BJ (cell line): ENCODE measurements at places on chromosomes 6 and 20.

- DNase-seq, result peak; percentile 61
Observed at GRCh38 chr20:47682028-47682783, 103.1 kb downstream of the SULF2 start.

DNA sequence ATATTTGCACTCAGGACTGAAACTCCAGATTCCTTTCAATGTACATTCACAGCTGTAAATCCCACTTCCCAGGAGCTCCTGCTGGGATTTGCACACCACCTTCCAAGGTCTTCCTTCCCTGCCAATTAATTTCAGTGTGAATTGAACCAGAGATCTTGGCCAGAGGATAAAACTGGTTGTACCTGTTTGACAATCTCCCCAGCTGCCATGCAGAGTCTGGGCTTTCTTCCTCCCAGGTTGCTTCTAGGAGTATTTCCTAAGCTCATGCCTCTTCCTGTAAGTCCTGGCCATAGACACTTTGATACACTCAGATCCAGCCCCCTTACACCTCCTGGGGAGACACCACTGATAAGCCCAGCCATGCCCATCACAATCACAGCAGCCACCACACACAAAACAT, 15.6 kb downstream of the MAFB start:
- no peak for DNase-seq

DNA sequence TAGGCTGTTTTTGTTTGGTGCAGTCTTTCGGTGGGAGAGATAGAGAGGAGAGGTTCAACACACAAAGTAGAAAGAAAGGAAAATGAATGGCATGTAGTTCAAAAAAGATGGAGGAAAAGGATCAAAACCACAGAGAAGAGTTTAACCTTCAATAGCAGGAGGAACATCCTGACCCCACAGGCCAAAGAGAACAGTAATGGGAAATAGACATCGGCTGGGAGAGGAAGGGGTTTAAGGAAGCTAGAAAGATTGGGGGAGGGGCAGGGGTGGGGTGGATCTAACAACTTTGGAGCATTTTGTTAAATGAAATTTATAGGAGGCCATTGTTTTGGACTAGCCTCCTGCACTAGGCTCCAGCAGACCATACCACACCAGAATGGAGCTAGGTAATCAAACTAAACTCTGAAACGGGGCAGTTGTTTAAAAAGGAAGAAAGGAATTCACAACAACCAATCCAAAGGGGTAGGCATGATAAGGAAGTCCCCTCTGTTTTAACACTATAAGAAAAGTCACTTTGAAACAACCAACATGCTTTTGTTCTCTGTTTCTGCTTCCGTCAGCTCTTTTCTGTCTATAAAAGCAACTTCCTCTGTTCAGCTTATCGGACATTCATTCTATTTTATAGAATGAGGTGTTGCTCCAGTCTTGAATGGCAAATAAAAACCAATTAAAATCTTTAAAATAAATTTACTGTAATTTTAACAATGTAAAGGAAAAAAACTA, 82.6 kb downstream of the EPB41L2 start:
- no peak for DNase-seq

DNA sequence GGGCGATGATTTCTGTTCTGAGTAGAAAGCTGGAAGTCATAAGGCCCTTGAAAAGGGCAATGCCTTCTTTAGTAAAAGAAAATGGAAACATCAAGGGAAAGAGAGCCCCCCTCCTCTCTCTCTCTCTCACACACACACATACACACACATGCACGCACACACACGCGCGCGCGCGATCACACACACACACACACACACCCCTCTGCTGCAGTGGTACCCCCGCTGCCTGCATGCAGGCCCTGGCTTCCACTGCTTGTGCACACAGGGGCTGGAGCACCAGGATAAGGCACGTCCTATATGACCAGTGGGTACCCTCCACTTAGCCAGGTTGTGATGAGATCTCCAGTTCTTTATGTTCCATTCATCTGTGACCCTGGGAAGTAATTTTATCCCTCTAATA, 300.9 kb downstream of the SLC35F1 start:
- no peak for DNase-seq

DNA sequence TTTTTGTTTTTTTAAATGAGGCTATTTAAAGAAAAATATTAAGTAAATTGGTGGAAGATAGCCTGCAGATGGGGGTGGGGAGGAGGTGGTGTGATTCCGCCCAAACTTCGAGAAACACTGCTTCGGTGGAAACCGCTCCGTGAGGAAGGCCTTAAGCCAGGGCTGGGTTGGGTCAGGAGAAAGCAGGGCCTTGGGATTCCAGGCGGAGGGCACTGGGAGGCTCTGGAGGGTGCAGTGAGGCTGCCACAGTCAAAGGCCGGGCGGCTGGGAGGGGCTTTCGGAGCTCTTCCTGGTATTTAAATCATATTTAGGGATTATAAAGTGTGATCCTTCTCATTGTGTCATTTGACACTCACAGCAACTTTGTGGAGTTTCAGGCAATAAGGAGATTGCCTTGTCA, 22.2 kb upstream of the SCRT2 start:
- no peak for DNase-seq

GRCh38 chr6:46325561-46326530, 155.1 kb upstream of the ENPP5 start:
- peak; percentile 53 for DNase-seq

GRCh38 chr6:26360451-26361416, 4.3 kb upstream of the BTN3A2 start:
- DNase-seq, result no peak

- no peak for DNase-seq
Observed at GRCh38 chr6:51094271-51094670, 275.6 kb downstream of the TFAP2B start.

GRCh38 chr6:148370176-148370575, 27.5 kb downstream of the SASH1 start:
- DNase-seq, result no peak

GRCh38 chr6:160249671-160250070, 8.9 kb downstream of the SLC22A2 start:
- no peak for DNase-seq

GRCh38 chr6:35128496-35128895, 12.6 kb downstream of the TCP11 start:
- DNase-seq, result no peak

GRCh38 chr6:38909015-38909730, 139.4 kb upstream of the GLP1R start:
- DNase-seq, result no peak

DNA sequence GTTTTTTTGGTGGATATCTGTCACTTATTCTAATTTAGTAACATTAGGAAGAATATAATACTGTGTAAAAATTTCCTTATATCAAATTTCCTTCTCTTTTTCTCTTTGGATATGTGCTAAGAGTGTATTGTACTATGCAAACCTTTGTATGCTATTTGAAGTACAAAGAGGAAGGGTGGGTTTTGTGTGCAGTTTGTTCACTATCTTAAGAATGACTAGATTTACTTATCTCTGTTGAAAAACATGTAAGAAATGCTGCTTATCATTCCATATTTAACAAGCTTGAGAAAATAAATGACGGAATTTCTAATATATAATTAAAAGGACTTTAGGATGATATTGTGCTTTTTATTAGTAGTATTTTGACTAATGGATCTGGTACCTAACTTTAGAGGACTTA, 13.1 kb downstream of the CD2AP start:
- DNase-seq, result no peak

GRCh38 chr6:88983532-88983931, 20.1 kb upstream of the RNGTT start:
- no peak for DNase-seq

- no peak for DNase-seq
Observed at GRCh38 chr6:147618927-147619326, 110.4 kb downstream of the SAMD5 start.

DNA sequence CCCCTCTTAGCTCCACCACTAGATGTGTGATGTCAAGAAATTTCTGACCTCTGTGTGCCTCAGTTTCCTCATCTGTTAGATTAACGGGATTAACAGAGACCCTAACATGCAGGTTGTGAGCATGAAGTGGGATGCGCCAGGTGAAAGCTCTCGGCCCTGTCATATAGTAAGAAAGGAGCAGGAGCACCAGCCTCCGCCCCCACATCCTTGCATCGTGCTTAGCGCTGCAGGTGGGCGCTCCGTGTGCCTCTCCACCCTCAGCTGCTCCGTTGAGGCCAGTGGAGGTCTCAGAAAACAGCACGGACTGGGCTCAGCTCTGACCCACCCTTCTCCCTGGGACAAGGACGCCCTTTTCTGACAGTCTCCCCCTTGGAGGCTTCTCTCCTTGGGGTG, 63.4 kb downstream of the TCP11 start:
- no peak for DNase-seq

DNA sequence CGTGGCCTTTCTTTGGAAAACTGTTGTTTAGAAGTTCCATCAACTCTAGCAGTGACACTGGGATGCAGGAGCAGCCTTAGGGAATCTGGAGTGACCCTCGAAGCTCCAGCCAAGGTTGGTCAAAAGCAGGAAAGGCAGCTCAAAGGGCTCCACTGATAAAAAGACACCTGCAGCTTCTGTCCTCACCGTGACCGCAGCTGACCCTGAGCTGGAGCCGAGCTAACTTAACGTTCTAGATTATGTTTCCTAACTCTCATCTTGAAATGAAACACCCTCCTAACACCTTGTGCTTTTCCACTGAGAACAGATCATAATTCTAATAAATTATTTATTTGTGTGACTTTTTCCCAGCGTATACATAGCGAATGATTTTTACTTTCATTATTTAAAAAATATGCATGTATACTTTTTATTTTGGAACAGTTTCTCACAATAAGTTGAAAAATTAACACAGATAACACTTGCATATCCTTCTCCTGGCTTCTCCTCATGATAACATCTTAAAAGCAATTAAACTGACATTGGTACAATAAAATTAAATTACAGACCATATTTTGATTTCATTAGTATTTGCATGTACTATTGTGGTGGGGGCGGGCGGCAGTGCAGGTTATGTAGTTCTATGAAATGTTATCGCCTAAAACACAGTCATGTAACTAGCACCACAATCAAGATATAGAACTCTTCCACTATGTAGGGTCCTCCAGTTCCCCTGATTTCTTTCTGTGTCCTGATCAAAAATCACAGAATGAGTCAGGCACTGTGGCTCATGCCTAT, 116.1 kb downstream of the MOXD1 start:
- no peak for DNase-seq

- no peak for DNase-seq
Observed at GRCh38 chr6:92708270-92708669, 711.1 kb downstream of the EPHA7 start.

DNA sequence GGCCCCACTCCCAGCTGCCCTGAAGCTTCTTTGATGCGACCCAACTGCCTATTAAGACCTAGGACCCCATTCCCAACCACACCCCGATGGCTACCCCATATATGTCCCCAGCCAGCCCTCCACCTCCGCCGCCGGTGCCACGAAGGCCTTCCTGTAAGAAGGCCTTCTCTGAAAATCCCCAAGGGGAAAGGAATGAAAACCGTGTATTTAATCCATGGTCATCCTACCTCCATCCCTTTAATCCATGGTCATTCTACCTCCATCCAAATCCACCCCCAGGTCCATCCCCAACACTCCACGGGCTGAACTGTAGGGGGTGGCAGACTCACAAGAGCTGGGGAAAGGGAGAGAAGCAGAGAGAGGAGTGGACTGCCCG, 545 bp upstream of the VSX1 start:
- DNase-seq, result no peak

- no peak for DNase-seq
Observed at GRCh38 chr6:143969077-143969476, 39.0 kb downstream of the PLAGL1 start.

DNA sequence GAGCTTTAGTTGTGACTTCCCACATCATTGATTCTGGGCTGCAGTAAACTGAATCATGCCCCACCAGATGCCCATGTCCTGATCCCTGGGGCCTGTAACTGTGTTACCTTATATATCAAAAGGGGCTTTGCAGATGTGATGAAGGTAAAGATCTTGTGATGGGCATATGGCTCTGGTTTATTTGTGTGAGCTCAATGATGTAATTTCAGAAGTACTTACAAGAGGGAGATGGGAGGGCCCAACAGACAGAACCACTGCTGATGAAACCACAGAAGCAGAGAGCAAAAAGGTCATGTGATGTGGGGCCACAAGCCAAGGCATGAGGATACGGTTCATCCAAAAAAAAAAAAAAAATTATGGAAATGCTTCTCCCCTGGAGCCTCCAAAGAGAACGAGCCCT, 118.7 kb downstream of the TOX2 start:
- no peak for DNase-seq

DNA sequence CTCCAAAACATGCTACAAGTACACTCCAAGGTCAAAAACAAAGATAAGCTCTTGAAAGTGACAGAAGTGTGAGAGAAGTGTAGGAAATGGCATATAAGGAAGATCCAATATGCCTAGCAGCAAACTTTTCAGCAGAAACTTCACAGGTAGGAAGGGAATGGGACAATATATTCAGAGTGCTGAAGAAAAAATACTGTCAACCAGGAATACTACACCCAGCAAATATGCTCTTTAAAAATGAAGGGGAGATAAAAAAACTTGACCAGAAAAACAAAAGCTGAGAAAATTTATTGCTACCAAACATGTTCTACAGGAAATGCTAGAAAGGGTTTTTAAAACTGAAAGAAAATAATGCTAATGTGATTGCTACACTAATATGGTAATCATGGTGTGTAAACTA, 46.2 kb downstream of the THBS2 start:
- DNase-seq, result no peak

- no peak for DNase-seq
Observed at GRCh38 chr20:7798176-7798575, 142.1 kb downstream of the HAO1 start.

DNA sequence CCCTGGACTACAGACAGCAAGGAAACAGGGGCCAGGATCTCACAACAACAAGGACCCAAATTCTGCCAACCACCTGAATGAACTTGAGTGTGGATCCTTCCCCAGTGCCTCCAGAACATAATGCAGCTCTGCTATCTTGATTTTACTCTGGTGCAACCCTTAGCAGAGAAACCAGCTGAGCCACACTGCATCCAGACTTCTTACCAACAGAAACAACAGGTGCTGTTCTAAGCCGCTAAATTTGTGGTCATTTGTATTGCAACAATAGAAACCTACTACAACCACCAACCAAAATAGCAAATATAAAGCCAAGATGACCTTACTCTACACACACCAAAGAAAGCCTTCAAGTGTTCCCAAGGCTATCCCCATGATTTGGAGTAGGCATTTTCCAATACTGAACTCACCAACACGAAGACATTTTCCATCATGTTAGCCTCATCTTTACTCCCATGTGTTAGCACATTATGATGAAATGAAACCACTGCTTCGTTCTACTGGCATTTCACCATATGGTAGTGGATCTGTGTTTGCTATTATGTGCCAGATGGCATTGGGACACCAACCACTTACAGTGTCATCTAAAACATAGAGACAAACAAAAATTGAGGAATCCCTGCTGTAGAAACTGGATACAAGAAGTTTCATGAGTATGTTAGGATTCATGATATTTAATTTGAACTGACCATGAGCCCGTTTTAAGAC, 249.8 kb upstream of the ID4 start:
- DNase-seq, result no peak

GRCh38 chr6:148608199-148608951, 138.5 kb upstream of the UST start:
- no peak for DNase-seq
